ENCODE measurements at places on chromosomes 12 and 14. TPM values are rescaled to one million over a fixed set of nuclear protein-coding genes. Genes with fewer than 3 reads are reported as not detected.

The COX8C gene
- total RNA-seq = not detected

The SP1 gene
- total RNA-seq = 12.8 TPM

The TAS2R42 gene
- total RNA-seq = not detected

The LALBA gene
- total RNA-seq = not detected

The SAMD15 gene
- total RNA-seq = 5.2 TPM
